ENCODE measurements at places on chromosomes 7 and 10. TPM values are rescaled to one million over a fixed set of nuclear protein-coding genes. Genes with fewer than 3 reads are reported as not detected.

DNA sequence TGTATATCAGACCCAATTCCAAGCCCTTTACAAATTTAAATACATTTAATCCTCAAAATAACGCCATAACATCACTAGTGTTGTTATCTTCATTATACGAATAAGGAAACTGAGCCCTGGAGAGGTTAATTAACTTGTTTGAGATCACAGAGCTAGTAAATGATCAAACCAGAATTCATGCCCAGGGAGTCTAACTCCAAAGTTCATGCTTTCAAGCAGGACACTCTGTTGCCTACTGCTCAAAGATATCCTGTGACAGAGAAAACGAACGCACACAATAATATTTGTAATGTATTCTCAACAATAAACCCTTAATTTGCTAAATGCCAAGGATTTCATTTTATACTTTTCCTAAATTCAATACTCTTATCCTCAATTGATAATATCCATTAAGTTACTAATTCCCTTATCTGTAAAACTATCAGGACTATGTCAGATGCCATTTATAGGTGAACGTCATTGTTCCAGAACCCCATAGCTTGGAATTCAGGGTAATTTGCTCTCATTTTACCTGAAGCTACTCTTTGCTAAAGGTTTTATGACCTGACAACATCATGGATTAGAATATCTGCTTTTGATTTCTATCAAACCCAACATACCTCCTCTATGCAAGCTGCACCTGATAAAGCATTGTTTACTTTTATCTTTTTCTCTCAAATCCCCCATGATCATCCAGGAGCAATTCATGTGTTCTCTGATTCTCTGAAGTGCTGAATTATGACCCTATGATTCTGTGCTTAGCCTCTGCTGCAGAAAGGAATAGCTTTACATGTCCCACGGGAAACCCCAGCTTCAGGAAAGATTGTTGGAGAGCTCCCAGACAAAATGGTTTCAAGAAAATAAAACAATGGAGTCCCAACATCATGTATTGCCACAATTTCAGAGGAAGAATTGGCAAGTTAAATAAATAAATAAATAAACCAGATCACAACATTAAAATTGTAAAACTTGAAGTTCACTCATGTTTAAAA, 150.2 kb upstream of the CDK1 start:
- DNase-seq: no peak

- no peak for DNase-seq
Measured at GRCh38 chr10:25064401-25064800, 48.0 kb downstream of the THNSL1 start.

GRCh38 chr10:49172777-49173132, 15.4 kb downstream of the TMEM273 start:
- no peak for DNase-seq

DNA sequence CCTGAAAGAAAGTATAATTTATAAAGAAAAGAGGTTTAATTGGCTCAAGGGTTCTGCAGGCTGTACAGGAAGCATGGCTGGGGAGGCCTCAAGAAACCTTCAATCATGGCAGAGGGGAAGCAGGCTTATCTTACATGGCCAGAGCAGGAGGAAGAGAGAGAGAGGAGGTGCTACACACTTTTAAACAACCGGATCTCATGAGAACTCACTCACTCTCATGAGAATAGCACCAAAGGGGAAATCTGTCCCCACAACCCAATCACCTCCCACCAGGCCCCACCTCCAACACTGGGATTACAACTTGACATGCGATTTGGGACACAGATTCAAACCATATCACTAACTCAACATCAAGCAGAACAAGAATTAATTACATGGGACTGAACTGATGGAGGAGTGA, 6.9 kb upstream of the ZNF485 start:
- no peak for DNase-seq

- no peak for DNase-seq
Measured at GRCh38 chr7:30178748-30179436, 44.1 kb downstream of the MTURN start.

GRCh38 chr10:88108115-88108610, 244.7 kb downstream of the PTEN start:
- no peak for DNase-seq

DNA sequence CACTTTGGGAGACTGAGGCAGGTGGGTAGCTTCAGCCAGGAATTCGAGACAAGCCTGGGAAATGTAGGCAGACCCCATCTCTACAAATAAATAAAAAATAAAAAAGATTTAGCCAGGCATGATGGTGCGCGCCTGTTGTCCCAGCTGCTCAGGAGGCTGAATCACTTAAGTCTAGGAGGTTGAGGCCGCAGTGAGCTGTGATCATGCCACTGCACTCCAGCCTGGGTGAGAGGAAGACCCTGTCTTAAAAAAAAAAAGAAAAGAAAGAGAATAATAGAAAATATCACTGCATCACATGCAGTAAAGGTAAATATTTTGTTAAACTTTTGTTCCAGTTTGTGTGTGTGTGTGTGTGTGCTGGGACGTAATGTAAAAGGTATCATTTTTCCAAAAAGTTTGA, 3.0 kb downstream of the STRIP2 start:
- no peak for DNase-seq

DNA sequence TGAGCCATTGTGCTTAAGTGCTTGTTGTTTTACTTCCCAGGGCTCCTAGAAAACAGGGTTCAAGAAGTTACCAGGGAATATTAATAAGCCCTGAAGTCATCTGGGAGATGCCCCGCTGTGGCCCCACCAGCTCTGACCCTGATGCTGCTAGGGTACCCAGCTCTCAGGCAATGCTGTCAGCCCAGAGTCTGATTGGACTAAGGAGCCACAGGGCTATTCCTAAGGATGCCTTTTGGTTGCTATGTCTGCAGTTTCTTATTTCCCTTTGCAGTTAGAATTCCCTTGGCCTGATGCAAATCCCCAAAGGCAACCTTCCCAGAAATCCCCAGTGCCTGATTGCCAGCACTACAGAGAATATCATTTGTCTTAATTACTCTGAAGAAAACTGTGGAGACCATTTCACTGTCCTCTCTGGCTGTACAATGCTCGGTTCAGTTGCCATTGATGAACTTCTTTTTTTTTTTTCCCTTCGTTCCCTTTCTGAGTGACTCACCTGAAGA, 236.7 kb upstream of the KMT2E start:
- no peak for DNase-seq

DNA sequence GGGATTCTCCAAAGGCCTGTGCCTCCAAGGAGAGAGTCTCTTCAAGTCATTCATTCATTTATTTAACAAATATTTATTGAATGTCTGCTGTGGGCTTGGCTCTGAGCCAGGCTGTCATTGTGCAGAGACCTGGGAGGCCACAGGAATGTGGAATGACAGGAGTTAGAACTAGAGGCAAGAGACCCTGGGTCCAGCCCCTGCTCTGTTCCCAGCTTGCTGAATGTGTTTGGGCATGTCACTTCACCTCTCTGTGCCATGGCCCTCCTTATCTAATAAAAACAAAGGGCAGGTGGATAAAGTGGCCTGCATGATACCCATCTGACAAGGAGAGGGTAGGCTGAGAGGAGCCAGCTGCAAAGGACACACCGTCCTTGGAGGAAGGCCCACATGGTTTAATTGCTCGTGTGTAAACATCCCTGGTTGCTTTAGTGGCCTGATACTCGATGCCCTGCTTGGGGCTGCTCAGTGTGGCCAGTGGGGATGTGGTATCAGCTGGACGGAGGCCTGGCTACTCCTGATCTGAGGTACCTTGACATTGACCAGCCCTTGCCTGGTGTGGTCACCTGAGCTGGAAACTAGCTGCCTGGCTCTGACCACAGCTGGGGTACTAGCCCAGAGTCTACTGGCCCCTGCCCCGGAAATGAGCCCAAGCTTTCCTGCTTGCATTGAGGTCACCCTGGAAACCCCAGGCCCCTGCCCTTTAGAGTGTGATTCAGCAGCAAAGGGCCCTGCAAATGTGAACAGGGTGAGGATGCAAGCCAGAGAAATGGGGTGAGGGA, 116.2 kb downstream of the CDH23 start:
- DNase-seq: no peak

Gene FAM25C
- not detected for total RNA-seq

Gene SEMA3E
- not detected for total RNA-seq

Gene SPDYE16
- 0.12 TPM for total RNA-seq

Gene CPED1
- not detected for total RNA-seq

Gene SPDYE6
- not detected for total RNA-seq

Gene SPAM1
- not detected for total RNA-seq

Gene ZNF804B
- total RNA-seq: not detected

Gene NXPH1
- not detected for total RNA-seq
